ENCODE measurements at places on chromosomes 7 and 10.

DNA sequence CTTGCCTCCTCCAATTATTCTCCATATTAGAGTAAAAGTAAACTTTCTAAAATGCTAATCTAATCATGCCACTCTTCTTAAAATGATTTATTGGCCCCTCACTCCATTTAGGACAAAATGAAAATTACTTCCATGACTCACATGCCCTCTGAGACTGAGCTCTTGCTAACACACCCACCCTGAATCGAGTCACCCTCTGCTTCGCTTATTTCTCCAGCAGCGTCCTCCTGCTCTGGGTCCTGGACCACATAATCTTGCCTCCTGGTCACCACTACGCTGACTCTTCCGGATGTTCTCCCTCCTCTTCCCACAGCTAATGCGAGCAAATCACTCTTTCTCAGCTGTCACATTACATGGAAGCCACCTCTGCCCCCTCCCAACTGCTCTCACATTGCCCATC, 384.0 kb upstream of the FZD8 start:
- DNase-seq = no peak

DNA sequence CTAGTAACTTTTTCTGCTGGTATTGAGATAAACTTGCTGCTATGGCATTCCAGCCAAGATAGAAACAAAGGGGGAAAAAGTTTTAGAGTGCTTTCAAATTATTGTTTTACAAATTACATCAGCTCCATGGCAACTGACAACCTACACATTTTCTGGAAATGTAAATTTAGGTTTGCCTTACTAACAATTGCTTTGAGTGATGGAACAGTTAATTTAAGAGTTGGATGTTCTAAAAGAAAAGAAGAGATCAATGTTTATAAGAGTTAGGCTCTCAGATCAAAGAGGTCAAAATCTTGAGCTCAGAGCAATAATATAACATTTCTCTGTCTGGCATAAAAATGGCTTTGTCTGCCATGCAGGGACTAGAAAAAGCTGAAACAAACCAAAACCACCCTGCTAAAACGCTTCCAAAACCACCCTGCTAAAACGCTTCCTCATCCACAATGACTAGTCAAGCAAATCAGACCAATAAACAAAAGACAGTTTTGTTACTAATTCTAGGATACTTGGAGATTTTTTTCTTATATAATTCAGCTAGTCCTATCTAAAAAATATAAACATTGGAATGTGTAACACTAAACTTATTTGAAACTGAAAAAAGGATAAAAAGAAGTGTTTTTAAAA, 32.3 kb downstream of the ORC5 start:
- peak; percentile 11 for DNase-seq

DNA sequence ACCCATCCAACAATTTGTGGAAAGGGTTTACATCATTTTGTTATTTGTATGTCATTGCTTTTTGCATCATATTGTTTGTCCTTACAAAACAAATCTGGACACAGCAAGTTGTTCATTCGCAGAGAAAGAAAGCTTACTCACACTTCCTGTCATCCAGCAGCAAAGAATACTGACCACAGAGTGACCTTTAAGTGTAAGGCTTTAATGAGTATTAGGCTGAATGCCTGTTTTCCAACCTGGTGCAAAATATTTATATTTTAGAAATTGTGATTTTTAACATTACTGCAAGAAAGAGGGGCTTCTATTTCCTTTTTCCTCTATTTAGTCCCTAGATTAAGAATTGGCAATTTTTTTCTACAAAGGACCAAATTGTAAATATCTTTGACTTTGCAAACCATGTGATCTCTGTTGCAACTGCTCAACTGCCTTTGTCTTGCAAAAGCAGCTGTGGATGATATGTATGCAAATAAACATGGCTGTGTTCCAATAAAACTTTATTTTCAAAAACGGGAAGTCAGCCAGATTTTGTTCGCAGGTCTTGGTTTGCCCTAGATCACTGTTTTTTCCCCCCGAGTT, 27.8 kb upstream of the ITGB1 start:
- no peak for DNase-seq

DNA sequence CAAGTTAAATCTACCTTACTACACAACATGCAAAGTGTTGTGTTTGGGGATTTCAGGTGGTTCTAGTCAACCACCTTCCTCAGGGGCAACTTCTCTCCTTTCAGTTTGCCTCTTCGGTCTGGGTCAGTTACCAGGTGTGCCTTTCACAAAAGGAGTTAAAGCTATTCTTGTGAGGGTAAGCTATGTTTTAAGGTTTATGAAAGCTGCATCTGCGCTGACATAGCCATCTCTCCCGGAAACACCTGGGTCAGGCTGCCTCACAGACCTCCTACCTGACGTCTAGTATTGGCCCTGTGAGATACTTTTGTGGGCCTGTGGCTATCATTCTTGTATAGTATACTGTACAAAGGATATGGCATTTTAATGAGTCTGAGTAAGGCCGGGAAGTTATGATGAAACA, 67.7 kb upstream of the ITGA8 start:
- no peak for DNase-seq

GRCh38 chr10:86070278-86070677, 296.3 kb downstream of the GRID1 start:
- no peak for DNase-seq

GRCh38 chr10:26486304-26486703, 48.2 kb downstream of the APBB1IP start:
- DNase-seq = no peak

DNA sequence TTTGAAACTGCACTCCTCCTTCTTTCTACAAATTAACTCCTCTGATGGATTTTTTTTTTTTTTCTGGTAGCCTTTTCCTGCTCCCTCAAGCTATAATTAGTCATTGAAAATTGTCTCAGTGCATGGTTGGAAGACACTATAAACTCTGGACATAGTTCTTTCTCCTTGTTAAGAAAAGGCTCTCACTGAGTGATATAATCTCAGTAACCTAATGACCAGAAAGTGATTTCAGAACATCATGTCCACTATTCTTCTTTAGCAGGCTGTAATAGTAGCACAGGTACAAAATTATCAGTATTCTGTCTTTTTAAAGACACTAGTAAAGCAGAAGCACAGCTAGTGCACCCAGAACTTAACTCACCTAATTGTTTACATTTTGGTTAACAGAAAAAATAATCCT, 752.6 kb upstream of the PHF14 start:
- no peak for DNase-seq

DNA sequence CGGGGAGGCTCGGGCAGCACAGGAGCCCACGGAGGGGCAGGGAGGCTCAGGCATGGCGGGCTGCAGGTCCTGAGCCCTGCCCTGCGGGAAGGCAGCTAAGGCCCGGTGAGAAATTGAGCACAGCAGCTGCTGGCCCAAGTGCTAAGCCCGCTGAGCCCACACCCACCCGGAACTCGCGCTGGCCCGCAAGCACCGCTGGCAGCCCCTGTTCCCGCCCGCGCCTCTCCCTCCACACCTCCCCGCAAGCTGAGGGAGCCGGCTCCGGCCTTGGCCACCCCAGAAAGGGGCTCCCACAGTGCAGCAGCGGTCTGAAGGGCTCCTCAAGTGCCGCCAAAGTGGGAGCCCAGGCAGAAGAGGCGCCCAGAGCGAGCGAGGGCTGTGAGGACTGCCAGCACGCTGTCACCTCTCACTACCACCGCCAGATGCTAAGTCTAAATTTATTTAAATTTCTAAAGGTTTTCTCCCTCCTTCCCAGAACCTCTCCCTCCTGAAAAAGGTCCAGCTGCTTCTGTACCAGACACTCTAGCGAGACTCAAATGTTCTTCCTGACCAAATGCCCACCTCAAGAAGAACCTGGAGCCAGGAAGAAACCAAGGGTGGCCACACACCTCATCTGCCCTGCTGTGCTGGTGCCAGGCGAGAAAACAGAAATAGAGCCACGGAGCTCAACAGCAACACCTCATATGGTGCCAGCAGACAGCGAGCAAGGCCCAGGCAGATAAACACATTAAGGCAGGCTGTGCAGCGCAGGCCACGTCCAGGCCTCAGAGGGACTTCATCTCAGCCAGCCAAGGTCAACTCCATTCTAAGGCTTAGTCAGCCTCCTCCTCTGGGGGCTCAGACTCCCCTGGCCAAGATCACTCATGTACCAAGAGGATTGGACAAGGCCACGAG, 47.0 kb downstream of the KCNMA1 start:
- no peak for DNase-seq

DNA sequence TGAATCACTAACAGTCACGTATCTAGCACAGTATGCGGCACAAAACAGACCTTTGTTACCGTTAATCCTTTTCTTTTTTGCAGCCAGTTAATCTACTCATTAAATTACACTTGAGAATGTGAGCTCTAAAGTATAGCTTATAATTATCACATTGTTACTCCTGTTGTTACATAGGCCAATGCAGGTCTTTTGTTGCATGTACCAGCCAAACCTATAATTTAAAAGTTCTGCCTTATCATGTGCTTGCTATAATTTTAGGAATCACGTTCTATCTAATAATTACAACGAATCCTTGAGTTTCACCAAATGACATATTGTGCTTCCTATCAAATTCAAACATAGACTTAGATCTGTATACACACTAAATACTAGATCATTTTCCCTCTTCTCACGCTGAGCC, 245.1 kb downstream of the DGKI start:
- no peak for DNase-seq

DNA sequence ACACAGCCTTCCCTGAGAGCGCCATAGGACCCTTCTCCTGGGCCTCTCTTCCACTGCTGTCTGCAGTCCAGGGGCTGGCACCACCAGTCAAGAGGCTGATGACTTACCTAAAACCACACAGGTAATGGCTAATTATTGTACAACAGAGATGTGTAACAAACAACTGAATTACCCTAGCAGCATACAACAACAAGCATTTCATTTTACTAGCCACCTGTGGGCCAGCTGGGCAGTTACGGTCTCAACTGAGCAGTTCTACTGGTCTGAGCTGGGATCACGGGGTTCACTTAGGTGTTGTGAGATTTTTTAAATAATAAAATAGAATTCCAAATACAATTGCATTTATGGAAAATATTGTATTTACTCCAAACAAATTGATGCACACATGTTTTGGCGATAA, 431.9 kb downstream of the TNS3 start:
- DNase-seq = no peak

- DNase-seq = no peak
Observed at GRCh38 chr10:28366994-28367393, 64.1 kb upstream of the MPP7 start.

DNA sequence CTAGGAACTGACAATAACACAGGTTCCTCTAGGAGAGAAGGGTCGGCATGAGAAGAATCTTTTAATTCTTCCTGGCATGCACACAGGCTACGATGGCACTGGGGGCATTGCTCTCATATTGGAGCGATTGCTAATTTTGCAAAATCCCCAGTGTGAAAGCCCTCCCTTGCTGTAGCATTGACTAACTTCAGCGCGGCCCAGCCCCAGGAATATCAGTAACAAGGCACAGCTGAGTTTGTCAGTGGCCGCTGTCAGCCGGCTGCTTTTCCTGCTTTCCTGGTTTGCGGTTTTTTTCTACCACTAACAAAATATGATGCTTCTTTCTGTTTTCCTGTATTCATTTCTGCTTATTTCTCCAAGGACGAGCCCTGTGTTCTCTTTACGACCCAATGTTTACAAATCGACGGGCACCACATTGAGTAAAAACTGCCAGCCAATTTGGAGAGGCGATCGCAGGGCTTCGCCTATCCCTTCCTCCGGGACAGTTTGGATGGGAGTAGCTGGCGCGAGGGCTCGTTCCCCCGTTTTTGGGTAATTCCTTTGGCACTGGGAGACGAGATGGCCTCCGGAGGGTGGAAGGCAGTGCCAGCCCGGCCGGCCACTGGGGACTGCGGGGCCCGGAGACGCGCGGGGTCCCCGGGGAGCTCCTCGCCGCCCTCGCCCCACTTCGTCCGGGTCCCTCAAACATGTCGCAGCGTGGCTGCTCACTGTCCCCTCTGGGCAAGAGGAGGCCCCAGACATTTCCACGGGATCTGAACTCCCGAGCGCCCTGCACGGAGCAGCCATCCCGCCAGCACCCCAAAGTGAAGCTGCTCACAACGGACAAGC, 967 bp downstream of the ADARB2 start:
- DNase-seq = no peak

GRCh38 chr10:119644205-119644814, 6.9 kb upstream of the BAG3 start:
- DNase-seq = no peak

DNA sequence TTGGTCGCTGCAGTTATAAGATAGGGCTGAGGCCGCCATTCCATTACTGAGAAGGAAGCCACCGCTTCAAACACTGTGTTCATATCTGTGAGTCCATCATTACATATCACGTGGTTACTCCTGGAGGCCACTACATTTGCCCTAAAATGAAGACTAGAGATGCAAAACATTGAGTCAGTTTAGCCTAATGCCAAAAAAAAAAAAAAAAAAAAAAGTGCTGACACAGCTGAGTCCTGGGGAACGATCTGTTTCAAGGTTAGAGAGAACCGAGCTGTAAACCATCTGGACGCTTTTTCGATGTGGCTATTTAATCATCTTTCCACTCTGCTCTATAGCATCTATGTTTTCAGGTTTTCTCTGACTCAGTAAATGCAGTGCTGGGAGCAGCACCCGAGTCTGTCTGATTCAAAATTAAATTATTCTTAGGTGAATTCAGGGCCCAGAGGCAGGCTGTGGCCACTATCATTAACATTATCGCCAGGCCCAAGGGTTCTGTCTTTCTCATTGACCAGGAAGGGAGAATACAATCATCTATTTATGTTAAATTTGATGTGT, 449.1 kb downstream of the PAXIP1 start:
- no peak for DNase-seq

DNA sequence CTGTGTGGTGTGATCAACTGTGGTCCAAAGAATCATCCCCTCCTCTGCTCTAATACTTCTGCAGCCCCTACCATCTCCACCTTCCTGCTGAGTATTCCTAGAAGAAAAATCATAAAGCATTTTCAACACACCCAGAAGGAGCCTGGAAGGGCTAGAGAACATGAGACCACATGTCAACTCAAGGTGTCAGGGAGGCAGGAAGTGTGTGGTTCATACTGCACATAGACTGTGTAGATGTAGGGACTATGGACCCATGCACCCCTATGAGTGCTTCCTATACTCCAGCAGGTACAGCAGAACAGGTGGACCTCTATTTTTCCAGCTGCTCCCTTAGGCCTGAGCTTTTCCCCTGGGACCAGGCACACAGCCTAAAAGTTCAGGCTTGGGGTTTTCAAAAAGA, 2.6 kb upstream of the ZNF746 start:
- no peak for DNase-seq

DNA sequence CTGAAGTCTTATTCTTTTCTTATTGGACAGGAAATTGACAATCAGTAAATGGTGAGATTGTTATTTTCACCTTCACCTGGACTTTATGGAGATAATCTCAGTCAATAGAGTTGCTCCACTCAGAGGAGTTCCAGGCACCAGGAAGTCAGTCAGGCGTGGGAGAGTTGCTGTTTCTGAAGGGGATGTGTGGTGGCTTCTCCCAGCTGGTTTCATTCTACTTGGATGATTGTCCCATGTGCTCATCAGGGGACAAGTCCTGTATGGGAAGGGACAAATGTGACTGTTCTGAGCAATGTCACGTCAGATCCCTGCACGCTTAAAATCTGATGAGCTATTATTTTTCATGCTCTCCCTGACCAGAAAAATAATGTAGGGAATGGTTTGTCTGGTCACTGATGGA, 222.5 kb upstream of the PITRM1 start:
- DNase-seq = no peak

Data from GM13976 (cell line).